A172 (cell line): ENCODE measurements at places on chromosomes 6 and 20. TPM values are rescaled to one million over a fixed set of nuclear protein-coding genes. Genes with fewer than 3 reads are reported as not detected.

DNA sequence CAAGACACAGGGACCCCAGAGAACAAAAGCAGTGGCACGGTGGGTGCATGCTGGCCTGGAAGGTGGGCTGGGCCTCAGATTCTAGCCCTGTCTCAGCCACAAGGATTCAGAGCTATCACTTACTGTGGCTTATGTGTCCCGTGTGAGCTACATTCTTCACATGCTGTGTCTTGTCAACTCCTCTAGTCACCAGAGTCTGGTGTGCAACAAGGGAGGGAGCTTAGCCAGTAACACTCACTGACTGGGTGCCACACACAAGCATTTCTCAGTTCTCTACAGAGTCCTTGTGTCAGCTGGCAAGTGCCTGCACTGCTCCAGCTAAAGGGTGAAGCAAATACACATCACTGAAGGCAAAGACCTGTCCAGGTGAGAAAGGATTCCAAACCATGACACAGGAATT lies 186.9 kb upstream of the CDYL start:
- DNase-seq: no peak

DNA sequence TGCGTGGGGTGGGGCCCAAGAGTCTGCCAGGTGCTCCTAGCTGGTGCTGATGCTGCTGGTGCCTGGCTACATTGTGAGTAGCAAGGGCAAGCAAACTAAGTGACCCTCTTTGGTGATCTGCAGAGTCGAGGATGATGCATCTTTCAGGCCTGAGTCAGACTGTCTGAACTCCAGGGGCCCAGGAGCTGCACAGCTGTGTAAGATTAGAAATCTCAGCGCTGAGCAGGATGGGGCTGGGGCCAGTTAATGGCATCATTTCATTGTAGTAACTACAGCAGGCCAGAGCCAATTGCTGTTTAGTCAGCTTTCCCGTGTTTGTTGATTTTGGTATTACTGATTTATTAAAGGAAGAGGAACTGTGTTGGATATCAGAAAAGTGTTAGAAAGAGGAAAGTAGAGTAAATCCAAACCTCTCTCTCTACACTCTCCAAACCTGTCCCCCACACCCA lies 365.2 kb downstream of the PAX1 start:
- DNase-seq: no peak

The MUC21 gene
- total RNA-seq: not detected in 2 replicates

GRCh38 chr20:58233881-58234528 lies 5.6 kb upstream of the ANKRD60 start:
- no peak for DNase-seq

The BCAS1 gene
- total RNA-seq: 0.07 TPM in 1 of 2 replicates, not detected in the other

- DNase-seq: peak; percentile 50
These were observed 15.0 kb downstream of the ACSS2 start for GRCh38 chr20:34891166-34892062.

GRCh38 chr6:158256746-158257424 lies 55.4 kb upstream of the TULP4 start:
- DNase-seq: no peak

DNA sequence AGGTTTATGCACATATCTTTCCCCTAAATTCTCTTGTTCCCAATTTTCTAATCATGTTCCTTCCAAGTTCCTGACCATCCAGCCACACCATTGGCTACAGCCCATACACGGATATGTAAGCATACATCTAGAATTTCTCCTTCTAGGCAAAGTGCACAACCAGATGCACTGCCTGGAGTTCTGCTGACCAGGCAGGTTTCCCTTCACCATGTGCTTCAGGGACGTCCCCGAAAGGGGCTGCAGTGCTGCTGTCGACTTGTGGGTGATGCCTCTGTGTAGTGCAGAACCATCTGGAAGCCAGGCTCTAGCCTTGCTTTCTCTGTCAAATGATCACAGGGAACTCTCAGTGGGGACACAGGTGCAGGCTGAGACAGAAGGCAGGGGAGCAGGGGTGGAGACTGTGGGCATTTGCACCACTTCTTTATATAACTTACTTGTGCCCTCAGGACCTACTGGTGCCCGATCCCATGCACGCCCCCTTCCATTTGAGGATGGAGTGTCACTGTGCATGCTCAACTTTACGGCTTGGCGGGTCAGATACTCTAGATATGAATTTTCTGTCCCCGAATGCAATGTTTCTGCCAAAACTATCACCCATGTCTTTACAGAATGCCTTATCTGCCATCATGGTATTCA lies 37.5 kb upstream of the SMOC2 start:
- DNase-seq: no peak

DNA sequence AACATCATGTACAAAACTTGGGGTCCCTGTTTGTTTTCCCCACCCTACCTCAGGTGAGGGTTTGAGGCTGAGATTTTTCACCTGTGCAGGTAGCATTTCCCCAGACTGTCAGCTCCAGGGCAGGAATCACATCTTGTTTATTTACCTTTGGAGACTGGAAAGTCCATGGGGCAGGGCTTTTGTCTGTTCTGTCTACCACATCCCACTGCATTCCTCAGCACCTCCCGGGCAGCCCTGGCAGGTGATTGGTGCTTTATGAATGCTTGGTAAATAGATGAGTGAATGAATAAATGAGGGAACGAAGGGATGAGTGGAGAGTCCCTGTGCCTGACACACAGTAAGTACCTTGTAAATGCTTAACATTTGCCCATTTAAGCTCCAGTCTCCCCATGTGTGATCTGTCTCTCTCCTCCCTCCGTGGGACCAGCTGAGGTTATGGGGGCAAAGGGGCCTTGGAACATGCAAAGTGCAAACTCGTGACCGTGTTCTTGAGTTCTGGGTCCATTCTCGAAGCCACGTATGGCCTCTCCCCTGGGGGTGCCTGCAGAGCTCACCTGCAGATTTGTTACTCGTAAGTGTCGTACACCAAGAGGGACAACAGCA lies 69.7 kb upstream of the PMEPA1 start:
- no peak for DNase-seq

DNA sequence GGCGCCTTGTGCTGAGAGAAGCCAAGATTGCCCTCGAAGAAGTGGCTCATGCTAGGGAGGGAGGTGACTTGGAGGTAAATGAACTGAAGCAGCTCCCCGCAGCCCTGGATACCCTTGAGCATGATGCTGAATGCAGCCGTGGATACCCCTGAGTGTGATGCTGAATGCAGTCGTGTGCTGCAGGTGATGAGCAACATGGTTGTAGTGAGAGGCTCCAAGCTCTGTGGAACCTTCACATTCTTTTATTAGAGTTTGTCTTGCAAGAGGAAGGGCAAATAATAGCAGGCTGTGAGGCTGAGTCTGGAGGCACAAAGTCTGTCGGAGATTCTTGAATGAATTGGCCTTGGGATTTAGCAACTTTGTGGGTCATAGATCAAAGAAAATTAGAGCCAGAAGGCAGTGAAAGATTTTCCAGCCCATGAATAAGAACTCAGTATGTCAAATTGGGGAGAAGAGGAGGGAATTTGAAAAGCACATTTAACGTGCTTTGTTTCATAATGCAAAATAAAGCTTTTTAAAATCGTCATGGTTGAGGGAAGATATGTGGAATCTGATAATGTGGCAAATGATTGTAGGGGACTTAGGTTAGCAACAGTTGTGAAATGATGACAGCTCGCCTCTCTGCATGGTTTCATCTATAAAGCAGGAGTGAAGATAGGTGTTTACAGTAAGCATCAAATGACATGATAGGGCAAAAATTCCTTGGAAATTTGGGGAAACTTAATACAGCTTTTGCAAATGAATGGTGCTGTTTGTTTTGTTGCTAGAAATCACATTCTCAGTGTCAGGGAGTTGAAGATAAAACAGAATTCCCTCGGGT lies 120.1 kb upstream of the TIAM2 start:
- no peak for DNase-seq

DNA sequence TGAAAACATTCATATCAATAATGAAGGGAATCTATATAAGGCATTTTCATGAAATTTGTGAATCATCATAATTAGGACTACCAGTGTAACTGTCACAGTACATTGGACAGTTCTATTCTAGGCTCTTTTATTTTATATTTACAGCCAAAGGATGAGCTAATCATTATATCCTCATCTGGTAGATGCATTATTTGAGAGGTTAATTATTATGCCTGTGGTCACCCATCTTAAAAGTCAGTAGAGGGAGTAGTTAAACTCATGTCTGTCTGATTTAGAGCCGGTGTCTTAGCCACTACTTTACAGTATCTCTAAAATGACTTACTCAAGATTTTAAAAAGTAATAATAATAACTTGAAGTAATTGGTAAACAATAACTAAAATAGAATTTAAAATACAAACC lies 899.3 kb upstream of the MAP3K7 start:
- DNase-seq: no peak

DNA sequence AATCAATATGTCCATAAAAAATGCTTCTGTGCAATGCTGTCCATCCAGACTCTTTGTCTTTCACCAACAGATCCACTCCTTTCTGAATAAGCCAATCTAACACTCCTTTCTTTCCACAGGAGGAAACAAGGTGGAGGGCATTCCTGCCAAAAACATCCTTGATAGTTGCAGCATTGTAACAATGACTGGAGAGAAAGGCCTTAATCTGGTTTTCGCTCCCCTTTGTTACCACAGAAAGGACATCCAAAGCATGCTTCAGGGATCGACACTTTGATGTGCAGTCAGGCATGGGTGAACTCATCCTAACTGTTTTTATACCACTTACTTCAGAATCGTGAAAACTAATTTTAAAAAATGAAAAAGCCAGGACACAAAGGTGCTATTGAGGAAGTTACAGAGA lies 7.4 kb downstream of the IBTK start:
- no peak for DNase-seq

GRCh38 chr6:8054276-8054675 lies 9.9 kb downstream of the BLOC1S5 start:
- no peak for DNase-seq

- peak; percentile 88 for DNase-seq
These were observed 45.7 kb downstream of the RAMACL start for GRCh38 chr6:166540631-166541331.

The FAM83C gene
- total RNA-seq: 0.24 TPM in 1 of 2 replicates, not detected in the other

GRCh38 chr6:10482636-10483257 lies 38.4 kb upstream of the GCNT2 start:
- no peak for DNase-seq

GRCh38 chr6:64736421-64736950 lies 970.5 kb downstream of the EYS start:
- no peak for DNase-seq

The CGA gene
- total RNA-seq: not detected in 2 replicates

GRCh38 chr20:58440021-58440767 lies 51.2 kb downstream of the VAPB start:
- peak; percentile 16 for DNase-seq

DNA sequence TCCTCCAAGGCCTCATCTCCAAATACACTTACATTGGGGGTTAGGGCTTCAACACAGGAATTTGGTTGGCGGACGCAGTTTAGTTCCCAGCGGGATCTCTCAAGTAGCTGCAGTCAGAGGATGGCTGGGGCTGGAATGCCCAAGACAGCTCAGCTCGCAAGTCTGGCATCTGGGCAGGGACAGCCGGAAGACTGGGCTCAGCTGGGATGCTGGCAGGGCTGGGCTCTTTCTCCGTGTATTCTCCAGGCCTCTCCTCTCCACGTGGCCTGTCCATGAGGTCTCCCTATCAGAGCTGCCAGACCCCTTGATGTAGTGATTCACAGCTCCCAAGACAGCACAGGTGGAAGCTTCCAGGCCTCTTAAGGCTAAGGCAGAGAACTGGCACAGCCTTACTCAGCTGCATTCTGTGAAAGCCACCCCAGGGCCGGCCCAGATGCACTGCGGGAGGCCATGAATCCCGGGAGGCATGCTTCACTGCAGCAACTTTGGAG lies 5.0 kb downstream of the FGD2 start:
- DNase-seq: no peak

DNA sequence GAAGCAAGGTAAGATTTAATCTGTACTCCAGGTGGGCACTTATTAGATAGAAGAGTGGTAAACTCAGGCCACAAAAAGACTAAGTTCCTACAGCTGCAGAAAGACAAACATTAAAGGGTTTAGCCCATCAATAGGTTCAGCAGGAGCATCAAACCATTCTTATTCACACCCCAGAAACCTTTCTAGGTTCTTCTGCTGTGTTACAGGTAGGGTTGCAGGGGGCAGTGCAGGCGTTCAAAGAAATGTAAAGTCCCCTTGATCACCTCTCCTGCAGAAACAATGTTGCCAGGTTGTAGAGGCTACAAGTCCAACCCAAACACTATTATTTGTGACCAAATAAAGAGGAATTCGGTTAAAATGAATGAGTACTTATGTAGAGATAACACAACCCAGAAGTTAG lies 31.8 kb downstream of the PHACTR1 start:
- DNase-seq: no peak

The PTCRA gene
- not detected in 2 replicates for total RNA-seq

DNA sequence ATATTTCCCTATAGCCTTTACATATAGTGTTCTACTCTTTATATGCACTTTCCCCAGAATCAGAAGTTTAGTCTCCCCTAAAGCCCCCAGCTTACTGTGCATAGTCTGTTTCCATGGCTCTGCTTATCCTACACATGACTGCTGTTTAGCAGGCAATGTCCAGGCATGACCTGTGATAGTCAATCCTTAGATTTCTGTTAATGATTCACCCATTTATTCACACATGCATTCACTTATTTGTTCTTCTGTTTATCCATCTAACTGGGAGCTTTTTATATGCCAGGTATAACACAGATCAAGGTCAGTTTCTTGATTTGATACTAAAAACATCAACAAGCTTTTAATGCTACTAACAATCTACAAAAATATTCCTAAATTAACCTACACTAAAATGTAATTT lies 300.8 kb downstream of the PHF3 start:
- DNase-seq: no peak

DNA sequence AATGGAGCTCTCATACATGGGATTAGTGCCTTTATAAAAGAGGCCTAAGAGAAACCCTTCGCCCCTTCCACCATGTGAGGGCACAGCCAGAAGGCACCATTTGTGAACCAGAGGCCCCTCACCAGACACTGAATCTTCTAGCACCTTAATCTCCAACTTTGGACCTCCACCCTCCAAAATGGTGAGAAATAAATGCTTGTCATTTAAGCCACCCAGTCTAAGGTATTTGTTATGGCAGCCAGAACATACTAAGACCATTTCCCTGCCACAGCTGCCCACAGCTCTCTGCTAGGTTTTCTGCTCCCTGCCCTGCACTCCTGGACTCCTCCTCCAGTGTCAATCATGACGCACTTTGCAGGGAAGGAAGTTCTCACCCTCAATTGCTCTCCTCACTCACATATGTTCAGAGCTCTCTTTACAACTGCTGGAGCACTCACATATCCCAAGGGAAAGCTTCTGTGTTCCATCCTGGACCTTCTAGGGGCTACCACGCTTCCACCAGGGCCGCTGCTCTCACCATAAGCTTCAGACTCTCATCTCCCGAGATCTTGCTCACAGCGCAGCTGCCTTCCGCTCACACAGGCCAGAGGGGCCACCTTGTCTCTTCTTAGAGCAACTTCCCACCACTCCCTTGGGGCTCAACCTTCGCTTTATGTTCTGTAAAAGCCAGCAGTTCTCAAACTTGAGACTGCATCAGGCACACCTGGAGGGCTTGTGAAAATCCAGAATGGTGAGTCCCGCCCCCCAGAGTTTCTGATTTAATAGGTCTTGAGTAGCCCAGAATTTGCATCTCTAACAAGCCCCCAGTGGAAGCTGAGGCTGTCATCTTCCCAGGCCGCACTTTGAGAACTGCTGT lies 1.6 kb upstream of the LY86 start:
- no peak for DNase-seq
